ENCODE measurements at places on chromosomes 6 and 20.

- DNase-seq, result no peak
Observed at GRCh38 chr6:43887340-43887858, 117.4 kb downstream of the VEGFA start.

DNA sequence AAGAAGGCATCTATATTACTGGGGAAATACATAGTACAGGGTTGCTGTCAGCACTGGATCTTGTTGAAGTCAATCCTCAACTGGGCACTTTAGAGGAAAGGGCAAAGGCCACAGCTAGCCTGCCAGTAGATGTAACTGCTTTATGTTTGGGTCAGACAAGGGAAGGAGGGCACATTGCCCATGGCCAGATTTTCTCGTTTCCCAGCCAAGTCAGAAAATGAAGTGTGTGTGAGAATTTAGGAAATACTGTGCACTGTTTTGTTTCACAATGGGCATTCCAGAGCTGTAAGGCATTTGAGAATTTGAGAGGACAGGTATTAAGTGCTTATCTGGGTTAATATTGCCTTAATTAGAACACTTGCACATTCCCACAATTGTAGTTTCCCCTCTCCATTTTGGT is 183.9 kb upstream of the MCHR2 start:
- no peak for DNase-seq

DNA sequence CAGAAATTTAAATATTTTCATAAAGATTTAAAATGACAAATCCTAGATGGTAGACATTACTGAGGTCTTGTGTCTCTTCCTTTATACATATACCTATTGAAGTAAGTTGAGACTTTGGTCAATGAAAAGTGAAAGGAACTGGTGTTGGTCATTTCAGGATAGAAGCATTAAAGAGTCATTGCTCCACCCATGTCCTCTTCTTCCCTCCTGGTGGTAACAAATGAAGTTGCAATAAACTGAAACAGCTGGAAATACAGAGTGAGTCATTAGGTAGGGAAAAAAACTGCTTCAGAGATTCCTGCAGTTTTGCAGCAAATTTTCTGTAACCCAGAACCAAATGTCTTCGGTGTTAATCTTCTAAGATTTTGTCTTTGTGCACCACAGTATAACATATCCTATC is 448.0 kb downstream of the EYS start:
- DNase-seq, result no peak

DNA sequence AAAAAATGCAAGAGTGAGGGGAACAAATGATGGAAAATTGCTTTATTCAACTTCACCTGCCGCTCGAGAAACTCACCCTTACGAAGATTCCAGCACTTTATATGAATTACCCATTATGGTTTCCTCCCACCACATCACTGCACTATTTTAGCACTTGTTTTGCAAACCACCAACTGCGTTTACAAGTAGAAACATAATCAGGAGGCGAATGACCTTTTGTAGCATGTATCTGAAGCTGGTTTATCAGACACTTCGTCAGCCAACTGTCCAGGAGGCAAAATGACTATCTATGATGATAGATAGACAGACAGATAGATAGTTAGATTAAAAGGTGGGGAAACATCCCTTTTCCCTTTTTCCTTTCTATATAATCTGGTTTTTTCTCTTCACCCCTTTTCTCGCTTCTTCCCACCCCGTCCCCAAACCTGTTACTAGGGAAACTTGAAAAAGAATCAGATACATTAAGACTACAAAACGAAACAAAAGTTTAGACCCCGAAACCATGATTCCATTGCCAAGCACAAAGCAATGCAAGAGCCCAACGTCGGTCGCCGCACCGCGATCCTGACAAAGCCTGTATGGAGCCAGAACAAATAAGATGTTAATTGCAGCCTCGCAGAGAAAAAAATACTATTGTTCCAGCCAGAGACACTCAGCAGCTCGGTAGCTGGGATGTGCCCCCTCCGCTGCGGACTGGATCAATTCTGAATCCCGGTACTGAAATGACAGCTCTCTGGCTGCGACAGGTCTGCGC is 933 bp upstream of the ADGRB3 start:
- no peak for DNase-seq

GRCh38 chr6:27726619-27727023 is 185.6 kb downstream of the OR2B2 start:
- DNase-seq, result no peak

DNA sequence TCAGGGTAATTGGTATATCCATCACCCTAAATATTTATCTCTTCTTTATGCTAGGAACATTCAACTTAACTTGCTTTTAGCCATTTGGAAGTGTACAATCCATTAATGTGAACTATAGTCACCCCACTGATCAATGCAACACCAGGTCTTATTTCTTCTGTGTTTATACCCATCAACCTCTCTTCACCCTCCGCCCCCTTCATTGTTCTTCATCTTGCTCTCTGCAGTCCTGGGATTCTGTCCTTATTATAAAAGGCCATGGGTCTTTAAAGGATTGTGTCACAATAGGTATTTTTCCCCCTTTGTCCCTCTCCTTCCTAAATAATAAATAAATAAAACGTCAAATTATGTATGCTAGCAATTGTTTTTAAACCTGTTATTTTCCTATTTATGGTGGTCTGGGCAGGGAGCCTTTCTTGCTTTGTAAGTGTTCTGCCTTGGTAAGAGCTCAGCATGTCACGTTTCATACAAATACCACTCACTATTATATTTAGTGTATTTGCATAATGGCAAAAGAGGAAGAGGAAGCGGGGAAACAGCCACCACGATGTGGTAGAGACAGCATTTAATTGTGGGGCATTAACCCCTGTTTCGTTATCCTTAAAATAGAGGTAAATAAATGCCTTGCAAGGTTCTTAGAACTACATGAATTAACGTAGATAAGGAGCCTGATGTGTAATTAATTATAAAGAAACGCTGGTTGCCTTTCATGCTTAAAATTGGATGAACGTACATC is 1.9 kb downstream of the ABRACL start:
- DNase-seq, result no peak

DNA sequence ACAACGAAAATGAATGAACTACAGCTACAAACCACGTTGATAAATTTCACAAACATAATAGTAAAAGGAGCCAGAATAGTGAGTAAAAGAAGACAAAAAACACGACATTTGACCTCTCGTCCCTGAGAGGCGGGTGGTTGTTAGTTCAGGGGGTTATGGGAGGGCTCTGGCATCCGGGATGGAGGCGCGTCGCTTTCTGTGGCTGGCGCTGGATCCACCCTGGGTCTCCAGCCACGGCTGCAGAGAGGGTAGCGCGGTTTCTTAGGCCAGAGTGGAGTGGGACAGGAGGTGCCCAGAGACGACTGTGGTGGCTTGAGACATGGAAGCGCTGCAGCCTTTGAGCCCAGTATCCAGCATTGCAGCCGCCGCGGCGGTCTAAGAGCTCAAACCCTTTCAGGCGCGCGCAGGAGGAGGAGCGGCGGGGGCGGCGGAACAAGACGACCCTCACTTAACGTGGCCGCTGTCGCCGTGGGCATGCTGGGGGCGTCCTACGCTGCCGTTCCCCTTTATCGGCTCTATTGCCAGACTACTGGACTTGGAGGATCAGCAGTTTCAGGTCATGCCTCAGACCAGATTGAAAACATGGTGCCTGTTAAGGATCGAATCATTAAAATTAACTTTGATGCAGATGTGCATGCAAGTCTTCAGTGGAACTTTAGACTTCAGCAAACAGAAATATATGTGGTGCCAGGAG is 3.7 kb upstream of the ZSCAN23 start:
- DNase-seq, result no peak

GRCh38 chr6:158309814-158310213 is 2.5 kb upstream of the TULP4 start:
- DNase-seq, result no peak
